ENCODE measurements at places on chromosomes 12 and 14.

DNA sequence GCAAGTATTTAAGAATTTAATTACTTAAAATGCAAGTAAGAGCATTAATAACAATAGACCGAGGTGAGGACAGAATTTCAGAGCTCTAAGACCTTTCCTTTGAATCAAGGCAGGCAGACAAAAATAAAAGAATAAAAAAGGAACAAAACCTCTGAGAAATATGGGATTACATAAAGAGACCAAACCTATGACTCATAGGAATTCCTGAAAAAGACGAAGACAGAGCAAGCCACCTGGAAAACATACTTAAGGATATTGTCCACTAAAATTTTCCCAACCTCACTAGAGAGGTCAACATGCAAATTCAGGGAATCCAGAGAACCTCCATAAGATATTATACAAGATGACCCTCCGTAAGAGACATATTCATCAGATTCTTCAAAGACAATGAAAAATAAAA is 325.1 kb downstream of the AEBP2 start:
- peak; percentile 48 for DNase-seq

DNA sequence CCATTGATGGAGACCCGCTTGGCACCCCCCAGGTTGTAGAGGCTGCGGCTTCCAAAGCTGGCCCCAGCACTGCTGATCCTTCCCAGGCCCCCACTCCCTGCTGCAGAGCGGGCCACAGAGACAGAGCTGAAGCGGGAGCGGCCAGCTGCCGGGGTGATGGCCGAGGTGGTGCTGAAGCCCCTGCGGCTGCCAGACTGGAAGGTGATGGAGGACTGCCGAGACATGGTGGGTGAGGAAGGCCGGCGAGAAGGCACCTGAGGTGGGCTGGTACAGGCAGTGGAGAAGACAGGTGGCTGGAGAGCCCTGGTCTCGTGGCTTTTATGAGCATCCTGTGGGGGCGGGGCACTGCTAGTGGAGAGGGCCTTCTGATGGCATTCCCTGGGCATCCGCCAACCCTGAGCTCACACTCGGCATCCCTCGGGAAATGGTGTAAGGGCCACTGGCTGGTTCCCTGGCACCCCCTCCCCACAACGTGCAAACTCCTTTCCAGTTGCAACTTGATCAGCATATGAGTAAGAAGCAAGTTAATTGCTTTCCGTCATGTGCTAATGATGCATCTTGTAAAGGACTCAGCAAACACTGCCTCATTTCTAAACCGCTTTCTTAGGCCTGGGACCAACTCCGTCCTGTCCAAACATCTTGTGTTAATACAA is at the start of gene KRT75:
Gene KRT75 (minus strand): TSS at position 291 of the 653 bp plus-strand sequence. CDS start 67 bp downstream, at position 224.
- DNase-seq = peak; percentile 4

- DNase-seq = peak; percentile 68
Observed at GRCh38 chr12:6376079-6376869, 911 bp upstream of the SCNN1A start.

DNA sequence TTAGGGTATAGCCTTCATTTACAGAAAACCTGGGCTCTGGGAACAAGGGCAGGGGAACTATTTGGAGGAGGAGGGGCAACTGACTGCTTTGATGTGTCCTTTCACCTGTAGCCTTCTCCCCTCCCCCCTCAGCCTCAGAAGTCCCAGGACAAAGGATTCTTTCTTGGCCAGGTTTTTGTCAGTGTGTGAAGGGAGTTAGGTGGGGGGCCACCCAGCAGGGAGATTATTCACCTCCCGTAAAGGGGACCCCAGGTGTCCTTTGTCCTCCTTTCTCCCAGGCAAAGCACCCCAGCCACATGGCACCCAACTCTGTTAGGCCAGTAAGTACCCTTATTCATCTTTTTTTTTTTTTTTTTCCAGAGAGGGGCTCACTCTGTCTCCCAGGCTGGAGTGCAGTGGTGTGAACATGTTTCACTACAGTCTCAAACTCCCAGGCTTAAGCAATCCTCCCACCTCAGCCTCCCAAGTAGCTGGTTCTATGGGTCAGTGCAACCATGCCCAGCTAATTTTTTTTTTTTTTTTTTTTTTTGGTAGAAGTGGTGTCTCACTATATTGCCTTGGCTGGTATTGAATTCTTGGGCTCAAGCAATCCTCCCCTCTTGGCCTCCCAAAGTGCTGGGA is 723 bp upstream of the NFE2 start:
- DNase-seq = no peak

DNA sequence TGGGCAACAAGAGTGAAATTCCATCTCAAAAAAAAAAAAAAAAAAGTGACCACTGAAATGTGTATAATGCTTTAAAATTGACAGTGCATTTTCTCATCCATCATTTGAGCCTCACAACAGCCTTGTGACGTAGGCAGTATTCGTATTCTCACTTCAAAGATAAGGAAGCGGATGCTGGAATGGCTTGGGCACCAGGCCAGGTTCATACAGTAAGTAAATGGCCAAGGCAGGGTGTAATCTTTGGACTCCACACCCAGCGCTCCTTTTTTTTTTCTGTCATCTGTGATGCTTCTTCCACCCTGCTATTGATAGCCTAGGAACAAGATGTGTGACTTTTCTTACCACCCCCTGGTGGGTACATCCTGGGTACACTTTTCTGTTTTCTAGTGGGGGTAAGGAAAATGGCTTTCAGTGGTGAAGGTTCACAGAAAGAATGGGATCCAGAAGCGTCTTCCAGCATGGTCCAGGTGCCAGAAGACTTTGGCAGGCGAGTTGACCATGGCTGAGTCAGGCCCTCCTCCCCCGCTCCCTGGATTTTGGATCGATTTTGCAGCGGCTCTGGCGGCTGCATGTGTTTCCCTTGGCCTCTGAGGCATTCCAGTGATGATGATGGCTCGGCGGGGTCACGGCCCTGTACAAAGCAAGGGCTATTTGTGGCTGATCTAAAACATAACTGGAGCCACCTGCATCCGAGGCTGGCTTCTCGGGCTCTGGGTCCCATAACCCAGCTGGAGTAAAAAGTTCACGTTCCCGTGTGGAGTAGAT is 110.6 kb downstream of the CACNA1C start:
- peak; percentile 95 for DNase-seq

DNA sequence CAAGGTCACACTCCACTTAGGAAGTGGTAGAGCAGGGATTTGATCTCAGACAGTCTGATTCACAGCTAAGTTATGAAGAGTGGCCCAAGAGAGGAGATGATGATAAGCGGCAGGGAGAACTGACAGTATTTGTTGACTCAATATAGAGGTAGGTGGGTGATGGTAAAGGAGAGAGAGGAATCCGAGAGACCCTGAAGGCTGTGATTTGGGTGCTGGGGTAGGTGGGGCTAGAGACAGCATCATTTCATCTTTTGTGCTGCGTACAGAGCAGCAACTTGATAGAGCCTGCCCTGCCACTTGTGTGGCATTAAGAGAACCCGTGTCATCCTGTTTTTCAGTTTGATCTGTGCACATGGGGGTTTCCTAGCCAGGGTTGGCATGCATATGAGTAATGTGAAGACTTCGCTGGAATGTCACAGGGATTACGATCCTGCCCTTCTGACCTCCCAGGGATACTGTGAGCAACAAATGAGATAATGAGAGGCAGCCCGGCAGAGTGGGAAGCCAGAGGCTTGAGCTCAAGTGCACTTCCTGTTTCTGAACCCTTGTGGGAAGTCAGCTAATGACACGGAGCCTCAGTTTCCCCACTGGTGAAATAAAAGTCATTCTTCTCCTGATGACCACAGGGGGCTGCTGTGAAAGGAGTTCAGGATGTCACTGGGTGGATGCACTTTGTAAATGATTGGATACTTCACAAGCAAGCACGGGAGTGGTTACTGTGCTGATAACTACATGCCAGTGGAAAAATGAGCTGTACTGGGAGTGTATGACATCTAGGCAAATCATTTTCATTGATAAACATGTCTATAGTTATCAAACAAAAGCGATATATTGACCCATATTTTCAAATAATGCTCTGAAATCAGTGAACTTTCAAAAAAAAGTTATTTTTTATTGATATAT is 59.5 kb upstream of the IGF1 start:
- no peak for DNase-seq

- no peak for DNase-seq
Observed at GRCh38 chr14:104784846-104785707, 10.5 kb downstream of the AKT1 start.

DNA sequence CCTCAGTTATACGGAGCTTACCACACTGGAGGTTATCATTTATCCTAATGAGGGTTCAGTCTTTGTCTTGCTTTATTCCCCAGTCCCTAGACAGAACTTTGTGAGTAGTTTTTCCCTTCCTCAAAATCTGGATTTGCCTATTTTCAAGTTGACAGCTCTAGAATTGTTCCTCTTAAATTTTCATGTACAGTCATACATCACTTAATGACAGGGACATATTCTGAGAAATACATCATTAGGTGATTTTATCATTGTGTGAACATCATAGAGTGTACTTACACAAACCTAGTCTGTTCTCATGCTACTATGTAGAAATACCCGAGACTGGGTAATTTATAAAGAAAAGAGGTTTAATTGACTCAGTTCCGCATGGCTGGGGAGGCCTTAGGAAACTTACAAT is 3.1 kb downstream of the PRKAB1 start:
- no peak for DNase-seq

DNA sequence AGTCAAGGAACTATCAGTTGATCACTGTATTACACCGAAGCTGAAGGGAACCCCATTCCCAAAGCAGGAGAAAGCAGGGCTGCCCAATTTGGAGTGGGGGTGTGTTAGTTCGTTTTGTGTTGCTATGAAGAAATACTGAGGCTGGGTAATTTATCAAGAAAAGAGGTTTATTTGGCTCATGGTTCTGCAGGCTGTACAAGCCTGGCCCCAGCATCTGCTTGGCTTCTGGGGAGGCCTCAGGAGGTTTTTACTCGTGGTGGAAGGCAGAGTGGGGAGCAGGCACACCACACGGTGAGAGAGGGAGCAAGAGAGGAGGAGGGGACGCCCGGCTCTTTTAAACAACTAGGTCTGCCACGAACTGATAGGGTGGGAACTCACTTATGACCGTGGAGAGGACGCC is 16.7 kb upstream of the DIO3 start:
- no peak for DNase-seq

DNA sequence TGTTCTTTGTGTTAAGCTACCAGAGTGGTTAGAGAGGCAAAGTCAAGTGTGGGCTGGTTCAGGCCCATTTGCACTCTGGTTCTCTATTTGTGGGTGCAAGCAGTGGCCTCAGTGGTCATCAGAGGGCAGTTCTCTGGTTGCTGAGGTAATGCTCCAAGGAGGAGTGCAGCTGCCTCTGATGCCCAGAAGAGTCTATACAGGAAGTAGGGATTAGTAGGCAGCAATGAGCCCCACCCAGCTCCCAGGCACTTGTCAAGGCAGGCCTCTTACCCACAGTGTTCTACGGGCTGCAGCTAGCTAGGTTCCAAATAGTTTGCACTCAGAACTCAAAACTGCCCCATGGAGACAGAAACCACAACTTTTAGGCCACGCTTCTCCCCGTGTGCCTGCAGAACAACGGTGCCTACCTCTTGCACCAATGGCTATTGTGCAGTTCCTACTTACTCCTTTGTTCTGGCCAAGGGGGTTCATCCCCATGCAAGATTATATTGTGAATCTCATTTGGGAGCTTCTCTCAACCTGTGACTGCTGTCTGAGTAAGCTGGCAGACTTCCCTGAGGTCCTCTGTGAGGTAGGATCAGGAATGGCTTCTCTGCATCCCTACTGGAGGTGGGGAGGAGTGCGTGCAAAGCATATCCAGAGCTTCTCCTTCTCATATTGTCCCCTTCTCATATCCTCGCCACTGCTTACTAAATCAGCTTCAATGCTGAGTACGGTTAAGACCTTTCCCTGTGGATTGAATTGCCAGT is 410.3 kb upstream of the LMO3 start:
- DNase-seq = no peak

GRCh38 chr14:100893760-100894159 is 9.8 kb downstream of the RTL1 start:
- DNase-seq = no peak

- no peak for DNase-seq
Observed at GRCh38 chr14:69693145-69693544, 73.8 kb upstream of the SRSF5 start.

GRCh38 chr12:123836292-123836691 is 74.2 kb downstream of the DNAH10 start:
- DNase-seq = no peak

- no peak for DNase-seq
Observed at GRCh38 chr12:716506-716905, 35.9 kb upstream of the WNK1 start.

DNA sequence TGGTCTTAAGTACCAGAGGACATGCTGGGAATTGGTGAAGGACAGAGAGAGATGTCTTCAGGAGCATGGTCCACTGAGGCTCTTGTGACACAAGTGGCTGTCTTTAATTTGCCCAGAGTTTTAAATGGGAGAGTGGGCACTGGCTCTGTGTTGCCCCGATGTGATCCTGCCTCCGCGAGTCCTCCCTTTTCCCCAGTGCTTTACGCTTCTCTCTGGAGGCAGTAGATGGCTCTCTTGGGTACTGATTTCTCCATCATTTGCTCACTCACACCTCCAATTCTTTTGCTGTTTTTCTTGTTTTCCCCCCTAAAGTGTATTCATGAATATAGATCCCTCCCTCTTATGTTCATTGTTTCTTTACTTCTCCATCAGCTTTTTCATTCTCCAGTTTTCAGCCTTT is 74.3 kb downstream of the EMP1 start:
- no peak for DNase-seq

GRCh38 chr12:82673698-82674097 is 13.0 kb upstream of the TMTC2 start:
- DNase-seq = no peak

- no peak for DNase-seq
Observed at GRCh38 chr12:68468036-68468435, 135.9 kb upstream of the MDM1 start.

DNA sequence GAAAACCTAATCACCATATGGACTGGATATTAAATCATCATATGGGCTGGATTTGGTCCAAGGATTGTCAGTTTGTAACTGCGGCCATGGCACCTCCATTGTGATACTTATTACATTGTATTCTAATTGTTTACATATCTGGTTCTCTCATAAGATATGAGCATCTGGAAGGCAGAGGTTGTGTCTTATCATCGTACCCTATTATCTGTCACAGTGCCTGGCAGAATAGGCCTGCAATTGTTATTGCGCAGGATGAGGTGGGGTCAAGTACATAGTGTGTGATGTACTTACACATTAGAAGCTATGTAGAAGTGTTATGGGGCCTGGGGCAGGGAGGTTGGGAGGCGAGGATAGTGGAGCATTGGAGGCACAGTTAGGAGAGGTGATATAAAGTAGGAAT is 4.7 kb downstream of the IFT43 start:
- no peak for DNase-seq

DNA sequence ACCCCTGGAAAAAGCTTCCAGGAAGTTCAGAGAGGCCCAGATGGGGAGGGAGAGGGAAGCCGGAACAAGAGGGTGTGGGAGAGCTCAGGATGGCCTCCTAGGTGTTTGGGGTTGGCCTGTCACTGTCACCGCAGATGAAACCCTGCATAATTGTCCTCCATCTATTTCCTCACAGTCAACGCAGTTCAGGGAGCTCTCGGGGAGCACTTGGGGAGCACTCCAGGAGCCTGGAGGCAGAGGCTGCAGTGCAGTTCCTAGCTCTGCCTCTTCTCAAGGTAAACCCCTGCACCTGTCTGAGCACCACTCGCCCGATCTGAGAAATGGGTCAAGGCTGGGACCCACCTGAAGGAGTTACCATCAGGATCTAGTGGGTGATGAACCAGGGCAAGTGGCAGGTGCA is 194.6 kb upstream of the LHX5 start:
- no peak for DNase-seq

GRCh38 chr14:38290601-38291188 is 34.8 kb upstream of the CLEC14A start:
- peak; percentile 85 for DNase-seq
